Activated T-cell treated with anti-CD3 and anti-CD28 coated beads, Interleukin-2, amount 50 U/mL, for 4 hours (primary cell): ENCODE measurements at places on chromosomes 1 and 21.

DNA sequence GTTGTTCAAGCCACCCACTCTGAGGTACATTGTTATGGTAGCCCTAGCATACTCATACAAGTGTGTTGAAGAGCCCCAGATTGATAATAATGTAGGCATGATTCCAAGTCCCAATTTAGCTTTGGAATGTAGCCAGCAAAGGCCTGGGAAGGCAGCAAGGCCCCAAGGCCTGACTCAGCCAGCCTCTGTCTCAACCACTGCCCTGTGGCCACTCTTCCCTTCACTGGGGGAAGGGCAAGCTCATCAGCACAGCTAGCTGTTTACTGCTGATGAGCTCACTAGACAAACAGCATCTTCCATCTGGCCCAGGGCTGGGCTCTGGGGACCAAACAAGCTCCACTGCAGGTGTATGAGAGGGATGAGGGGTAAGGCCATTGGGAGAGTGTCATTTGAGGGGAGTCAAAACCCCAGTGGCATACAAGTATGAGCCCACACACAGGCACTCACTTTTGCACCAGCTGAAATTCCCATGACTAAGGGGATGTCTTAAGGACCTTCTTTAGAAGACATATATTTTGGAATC is 2.2 kb upstream of the IRF6 start:
- DNase-seq, result no peak

DNA sequence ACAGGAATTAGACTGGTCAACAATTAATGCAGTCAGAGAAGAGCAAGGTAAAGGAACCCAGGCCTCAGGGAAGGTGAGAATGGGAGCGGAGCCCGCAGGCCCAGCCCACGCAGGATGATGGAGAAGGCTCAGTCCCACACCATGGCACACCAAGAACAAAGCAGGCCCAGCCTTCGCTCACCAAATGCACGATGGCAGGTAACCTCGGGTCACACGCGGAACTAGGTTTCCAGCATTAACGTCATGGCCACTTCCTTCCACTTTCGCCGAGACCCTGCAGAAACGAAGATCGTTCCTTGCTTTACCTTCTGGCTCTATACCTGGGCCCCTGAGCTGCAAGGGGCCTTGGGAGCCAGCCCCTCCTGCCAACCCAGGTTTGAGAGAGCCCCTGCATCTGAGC is 240.2 kb upstream of the C1orf174 start:
- DNase-seq, result no peak

GRCh38 chr1:84358695-84359094 is 39.6 kb upstream of the DNASE2B start:
- no peak for DNase-seq

DNA sequence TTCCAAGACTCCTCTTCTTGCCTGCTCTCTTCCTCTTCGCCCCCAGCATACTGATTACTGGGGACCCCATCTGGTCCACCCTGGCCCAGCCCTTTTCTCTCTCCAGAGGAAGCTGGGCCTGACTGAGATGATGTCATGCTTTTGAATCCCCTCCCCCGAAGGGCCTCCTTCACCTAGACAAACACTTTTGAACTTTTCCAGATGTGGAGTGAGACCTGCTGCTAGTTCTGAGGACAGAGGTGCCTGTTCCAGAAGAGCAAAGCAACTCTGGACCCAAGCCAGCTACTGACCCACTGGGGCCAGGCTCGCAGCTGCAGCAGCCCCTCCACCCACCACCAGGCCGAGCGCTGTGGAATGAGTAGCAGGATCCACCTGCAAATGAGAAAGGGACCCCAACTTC is 8.4 kb downstream of the CD34 start:
- no peak for DNase-seq
